Stomach (tissue), 19 donors: ENCODE measurements at places on chromosomes 6 and 20.
A peak's percentile ranks its signal among the peaks of the same experiment; 100 is the strongest.

DNA sequence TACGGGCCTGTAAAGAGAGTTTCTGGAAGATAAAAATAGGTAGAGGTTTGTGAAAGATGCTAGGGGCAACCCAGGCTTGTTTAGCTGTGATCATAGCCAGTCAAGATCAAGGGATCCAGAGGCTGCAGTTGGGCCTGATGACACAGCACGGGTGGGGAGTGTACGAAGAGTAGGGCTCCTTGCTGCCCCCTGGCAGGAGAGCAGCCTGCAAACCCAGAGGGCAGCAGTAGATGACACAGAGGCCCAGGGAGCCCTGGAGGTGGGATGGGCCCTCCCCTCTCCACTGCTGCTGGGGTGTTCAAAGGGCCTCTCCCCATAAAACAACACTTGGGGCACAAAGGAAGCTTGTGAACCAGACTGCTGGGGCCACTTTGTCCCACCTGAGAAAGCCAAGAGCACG is 47.2 kb downstream of the VEGFA start:
- DNase-seq: peak; percentile 69

GRCh38 chr6:93746892-93747291 is 327.5 kb upstream of the EPHA7 start:
- no peak for DNase-seq

- no peak for DNase-seq
These were observed 86.7 kb downstream of the BMP6 start for GRCh38 chr6:7812623-7813022.

DNA sequence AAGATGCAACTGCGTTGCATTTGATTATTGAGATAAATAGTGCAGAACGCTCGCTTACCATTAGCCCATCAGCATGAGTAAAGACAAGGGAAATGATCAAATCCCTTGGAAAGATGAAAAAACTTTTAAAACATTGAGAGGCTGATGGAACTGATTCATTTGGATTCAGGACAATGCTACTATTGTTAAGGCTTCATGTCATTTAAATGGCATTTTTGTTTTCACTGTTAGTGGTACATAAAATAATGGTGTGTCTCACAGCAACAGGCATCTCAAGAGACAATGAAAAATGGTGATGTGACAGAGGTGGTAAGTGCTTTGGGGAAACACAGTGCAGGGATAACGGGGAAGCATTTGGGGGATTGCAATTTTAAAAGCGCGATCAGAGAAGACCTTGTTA is 159.7 kb upstream of the KCNG1 start:
- no peak for DNase-seq

DNA sequence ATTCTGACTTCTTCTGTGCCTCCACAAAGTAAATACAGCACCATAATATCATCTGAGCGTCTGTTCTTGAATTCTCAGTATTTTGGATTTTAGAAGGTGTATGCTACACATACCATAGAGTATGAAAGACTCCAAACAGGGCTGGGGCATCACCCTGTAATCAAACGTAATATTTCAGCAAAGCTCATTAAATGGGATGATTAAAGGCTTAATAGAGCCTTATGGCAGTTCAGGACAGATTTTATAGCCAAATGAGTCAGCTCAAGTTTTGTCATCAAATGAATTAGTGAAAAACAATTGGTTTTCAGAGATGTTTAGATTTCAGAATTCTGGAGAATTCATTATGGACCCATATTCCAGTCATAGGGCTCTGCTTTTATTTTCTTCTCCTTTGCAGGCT is 68.9 kb downstream of the TULP4 start:
- DNase-seq: no peak
